ENCODE measurements at places on chromosomes 12 and 14.

DNA sequence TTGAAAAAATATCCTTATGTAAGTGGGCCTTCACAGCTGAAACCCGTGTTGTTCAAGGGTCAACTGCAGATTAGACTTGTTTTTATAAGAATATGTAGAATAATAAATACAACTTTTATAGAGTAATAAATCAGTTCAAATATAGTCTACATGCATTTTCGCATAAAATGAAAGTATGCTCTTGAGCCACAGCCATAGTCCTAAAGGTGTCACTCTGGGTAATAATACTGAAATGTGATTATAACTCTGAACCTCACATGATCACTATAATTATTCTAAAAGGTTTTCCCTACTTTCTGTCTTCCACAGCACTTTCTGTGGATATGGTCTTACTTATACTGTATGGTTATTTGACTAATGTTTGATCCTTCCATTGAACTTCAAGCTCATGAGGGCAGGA lies 185.8 kb downstream of the SLC6A15 start:
- no peak for DNase-seq

DNA sequence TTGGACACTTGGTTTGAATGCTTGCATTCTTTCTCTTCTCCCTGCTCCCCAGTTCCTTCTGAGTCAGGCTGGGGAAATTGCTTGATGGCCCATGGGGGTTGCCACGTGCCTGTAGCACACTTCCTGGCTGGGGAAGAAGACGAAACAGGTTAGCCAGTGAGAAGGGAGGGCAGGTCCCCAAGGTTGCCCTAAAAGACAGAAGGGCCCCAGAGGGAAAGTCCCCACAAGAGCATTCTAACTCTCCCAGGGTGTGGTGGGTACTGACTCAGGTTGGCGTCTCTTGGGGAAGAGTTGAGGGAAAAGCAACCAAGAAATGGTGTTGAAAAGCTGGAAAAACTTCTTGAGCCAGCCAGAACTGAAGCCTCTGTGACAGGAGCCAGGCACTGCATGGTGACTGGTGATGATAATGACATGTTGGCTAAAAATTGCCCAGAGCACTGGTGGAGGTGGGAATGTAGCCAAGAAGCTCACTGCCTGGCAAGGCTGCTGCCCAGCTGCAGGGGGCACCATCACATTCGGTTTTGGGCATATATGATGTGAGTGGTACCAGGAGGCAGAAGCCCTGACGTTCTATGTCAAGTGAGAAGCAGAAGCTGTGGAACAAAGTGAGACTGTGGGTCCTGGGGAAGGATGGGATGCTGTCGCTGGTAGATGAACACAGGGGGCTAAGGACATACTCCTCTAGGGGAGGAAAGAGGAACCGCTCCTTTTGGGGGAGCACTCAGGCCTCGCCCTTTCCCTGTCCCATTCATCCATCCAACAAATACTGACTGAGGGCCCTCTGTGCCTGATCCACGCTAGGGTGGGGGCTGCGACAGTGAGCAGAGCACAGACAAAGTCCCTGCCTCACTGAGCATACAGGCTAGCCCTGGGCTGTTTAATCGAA lies 8.1 kb upstream of the RABGGTA start:
- DNase-seq: no peak

GRCh38 chr12:128652136-128652751 lies 171.5 kb downstream of the SLC15A4 start:
- no peak for DNase-seq

DNA sequence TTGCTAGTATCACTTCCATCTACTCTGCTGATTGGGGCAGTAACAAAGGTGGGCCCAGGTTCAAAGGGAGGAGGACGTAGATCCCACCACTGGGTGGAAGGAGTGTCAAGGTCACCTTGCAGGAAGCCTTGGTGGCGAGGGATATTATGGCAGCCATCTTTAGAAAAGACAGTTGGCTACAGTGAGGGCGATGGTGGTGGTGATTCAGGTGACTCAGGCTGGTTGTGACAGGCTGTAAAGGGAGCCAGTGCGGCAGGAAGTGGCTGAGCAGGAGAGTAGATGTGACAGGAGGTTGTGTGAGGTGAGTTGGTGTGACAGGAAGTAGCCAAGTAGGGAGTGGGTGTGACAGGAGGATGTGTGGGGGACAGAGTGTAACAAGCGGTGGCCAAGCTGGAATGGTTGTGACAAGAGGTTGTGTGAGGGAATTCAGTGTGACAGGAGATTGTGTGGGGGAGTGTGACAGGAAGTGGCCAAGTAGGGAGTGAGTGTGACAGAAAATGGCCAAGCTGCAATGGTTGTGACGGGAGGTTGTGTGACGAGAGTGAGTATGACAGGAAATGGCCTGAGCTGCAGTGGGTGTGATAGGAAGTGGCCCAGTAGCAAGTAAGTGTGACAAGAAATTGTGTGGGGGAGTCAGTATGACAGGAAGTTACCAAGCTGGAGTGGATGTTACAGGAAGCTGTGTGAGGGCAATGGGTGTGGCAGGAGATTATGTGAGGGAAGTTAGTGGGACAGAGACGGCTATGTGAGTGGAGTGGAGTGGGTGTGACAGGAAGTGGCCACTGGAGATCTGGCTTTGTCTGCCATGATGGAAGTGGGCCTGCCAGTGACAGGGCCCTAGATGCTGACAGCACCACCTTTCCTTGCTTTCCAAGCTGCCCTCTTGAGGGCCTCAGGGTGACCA lies 136.5 kb upstream of the MYL2 start:
- no peak for DNase-seq

DNA sequence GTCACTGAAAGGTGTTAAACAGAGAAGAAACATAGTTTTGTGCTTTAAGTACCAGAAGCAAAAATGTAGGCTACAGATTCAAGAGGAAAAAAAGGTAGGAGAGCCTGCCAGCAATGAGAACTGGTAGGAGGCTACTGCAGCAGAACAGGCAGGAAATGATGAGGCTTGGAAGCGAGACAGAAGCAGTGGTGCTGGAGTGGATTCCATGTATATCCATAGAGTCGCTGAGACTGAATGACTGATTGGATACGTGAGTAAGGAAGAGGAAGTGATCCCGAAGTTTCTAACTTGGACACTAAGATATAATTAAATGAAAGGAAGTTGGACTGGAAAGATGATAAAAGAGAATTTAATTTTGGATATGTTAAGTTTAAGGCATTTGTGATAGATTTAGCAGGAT lies 45.0 kb upstream of the CCDC91 start:
- no peak for DNase-seq

DNA sequence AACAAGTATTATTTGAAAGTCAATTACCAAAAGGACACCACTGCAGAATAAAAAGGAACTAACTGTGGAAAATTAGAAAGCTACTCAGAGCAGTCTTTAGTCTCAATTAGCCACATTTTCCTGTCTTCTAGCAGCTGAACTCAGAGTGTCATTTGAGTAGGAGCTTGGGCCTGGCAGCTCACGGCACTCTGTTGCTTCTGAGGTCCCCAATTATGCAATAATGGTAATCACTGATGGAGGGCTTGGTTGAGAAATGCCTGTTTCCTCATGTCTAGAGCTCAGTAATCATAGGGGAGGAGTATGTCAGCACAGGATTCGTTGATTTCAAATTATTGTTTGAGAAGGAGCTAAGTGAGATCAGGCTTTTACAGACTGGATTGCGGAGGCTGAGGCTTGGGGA lies 108.6 kb downstream of the VRK1 start:
- DNase-seq: no peak

GRCh38 chr12:114443607-114444421 lies 37.9 kb upstream of the TBX5 start:
- no peak for DNase-seq
